ENCODE measurements at places on chromosomes 12 and 14.

- no peak for DNase-seq
Measured at GRCh38 chr12:58163021-58163420, 221.7 kb downstream of the ATP23 start.

DNA sequence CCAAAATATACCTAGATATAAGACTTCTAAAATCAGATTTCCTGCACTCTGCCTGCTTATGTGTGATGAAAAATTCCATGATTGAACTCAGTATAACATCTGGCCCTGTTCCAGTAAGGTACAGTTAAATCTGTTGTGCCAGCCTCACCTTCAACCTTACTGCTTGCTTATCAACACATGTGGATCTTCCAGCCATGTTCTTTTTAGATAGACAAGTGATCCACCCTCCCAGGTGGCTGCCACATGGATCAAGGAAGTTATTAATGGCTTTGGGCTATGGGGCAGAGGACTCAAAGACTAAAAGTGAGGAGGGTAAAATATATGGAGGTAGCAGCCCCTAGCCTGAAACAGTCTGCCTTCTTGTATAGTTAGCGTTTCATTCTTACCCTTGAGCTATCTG is 25.3 kb upstream of the MAGOHB start:
- DNase-seq, result no peak

DNA sequence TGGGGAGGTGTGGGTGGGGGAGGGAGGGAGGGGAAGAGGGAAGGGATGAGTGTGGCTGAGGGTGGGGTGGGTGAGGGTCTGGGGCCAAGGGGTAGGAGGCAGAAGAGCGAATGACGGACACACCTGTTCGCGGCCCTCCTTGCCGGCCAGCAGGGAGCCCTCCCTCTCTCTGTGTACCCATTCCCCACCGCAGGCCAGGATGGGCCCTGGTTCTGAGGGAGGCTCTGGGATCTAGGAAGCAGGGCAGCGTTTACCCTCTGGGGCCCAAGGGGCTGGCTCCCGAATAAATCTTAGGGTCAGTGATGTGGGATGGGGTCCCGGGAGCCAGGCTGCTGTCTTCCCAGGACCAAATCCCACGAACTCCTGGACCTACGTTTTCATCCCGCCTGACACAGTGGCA is 46.0 kb upstream of the ESRRB start:
- DNase-seq, result no peak

- DNase-seq, result no peak
Measured at GRCh38 chr14:69471916-69472315, 12.6 kb upstream of the PLEKHD1 start.

- no peak for DNase-seq
Measured at GRCh38 chr14:31419967-31420318, 407 bp downstream of the HEATR5A start.

GRCh38 chr14:94584591-94585280 is 3.5 kb downstream of the SERPINA5 start:
- DNase-seq, result no peak

GRCh38 chr14:24690492-24690891 is 56.5 kb upstream of the GZMB start:
- DNase-seq, result no peak

DNA sequence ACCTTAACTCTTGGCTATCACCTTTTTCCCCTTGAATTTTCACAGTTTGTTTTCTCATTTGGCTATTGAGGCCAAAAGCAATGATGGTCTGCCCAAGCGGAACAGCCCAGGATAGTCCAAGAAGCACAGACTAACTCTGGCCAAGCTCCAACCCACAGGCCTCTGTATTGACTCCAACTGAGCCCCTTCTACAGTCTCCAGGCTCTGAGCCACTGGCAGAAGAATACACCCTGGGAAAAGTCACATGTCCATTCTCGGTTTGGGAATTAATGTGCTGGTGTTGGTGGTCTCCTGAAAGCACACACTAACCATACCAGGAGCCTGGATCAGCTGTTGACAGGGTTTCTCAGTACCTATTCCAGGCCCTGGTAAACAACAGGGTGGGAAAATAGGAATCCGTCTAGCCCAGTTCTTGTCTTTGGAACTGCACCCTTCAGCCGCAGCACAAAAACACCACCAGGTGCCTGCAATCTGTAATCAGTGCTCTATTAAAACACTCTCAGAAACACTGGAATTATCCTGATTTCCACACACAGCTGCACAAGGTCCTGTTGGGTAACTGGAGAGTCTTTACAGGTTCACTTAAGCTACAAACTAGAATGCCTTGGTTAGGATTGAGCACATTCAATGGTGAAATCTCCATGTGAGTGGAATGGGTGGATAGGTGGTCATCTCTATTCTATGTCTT is 63.6 kb downstream of the STXBP6 start:
- DNase-seq, result no peak

DNA sequence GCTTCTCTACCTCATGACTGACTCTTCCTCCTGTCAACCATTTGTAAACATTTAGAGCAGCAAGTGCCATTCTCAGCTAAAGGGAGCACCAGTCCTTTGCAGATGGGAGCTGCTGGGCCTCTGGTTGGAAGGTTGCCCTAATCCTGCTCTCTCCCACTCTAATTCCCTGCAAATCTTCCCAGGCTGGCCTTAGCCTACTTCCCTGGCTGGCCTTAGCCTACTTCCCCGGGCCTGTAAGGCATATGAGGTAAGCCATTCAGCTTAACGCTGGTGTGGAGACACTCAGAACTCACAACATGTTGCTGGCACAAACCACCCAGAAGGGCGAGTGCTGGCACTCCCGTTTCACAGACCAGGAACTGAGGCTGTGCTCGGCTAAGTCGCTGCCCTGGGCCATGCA is 69.0 kb downstream of the CPSF2 start:
- DNase-seq, result no peak

DNA sequence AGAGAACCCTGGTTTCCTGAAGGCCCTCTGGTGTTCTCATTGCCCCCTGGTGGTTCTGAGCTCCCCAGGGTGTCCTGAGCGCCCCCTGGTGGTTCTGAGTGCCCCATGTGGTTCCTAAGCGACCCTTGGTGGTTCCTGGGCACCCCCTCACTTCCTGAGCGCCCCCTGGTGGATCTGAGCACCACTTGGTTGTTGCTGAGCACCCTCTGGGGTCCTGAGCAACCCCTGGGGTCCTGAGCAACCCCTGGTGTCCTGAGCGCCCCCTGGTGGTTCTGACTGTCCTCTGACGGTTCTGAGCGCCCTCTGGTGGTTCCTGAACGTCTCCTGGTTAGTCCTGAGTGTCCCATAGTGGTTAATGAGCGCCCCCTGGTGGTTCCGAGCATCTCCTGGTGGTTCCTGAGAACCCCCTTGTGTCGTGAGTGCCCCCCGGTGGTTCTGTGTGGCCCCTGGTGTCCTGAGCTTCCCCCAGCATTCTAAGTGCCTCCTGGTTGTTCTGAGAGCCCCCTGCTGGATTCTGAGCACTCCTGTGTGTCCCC is 568.3 kb downstream of the TMEM121 start:
- DNase-seq, result peak; percentile 56

DNA sequence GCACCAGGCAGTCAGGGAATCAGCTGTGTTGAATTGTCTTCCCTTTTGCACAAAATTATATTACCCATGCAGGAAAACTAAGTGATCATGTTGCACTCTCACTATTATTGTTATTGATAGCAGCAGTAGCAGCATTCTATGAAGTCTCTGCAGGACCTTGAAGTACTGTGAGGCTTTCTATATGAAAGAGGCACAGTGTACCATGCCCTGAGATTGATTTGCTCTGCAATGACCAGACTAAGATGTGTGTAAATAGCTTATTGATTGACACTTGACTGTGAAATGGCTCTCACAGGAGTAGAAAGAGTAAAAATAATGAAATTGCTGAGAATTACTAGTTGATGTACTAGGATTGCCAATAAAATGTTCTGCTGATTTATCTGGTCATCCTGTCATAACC is 99.9 kb downstream of the KICS2 start:
- DNase-seq, result no peak

GRCh38 chr14:95380350-95381042 is 60.8 kb upstream of the CLMN start:
- no peak for DNase-seq
